Esophagus squamous epithelium (tissue), 5 donors: ENCODE measurements at places on chromosomes 16 and 17.

DNA sequence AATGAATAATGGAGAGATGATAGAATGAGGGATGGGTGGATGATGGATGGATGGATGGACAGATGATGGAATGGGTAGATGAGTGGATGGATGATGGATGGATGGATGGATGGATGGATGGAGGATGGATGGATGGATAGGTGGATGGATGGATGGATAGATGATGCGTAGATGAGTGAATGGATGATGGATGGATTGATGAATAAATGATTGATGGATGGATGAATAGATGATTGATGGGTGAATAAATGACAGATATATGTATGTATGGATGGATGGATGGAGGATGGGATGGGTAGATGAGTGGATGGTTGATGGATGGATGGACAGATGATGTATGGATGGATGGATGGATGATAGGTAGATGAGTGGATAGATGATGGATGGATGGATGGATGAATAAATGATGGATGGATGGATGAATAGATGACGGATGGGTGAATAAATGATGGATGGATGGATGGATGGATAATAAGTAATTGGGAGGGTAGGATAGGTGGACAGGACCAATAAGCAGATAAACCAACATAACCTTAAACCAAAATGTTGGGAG is 7.9 kb downstream of the TRPV3 start:
- DNase-seq, result no peak

DNA sequence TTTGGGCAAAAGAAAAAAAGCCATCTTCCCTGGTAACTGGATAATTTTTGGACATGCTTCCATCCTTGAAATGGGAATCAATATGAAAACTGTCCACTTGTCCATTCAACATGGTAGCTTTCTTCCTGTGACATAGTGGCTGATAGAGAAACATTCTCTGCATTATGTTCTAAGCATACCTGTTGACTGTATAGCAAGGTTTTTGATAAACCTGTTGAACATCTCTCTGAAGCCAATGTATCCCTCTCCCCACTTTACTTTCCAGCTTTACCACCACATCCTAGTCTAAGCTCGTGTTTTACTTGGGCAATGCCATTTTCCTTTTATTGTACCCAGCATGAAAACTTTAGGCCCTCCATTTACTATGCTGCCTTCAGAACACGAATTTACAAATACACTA is 630.1 kb downstream of the TOX3 start:
- no peak for DNase-seq

GRCh38 chr16:81401035-81401950 is 43.3 kb upstream of the CMIP start:
- DNase-seq, result no peak

- DNase-seq, result no peak
Measured at GRCh38 chr16:83343935-83344366, 463.8 kb upstream of the HSBP1 start.

DNA sequence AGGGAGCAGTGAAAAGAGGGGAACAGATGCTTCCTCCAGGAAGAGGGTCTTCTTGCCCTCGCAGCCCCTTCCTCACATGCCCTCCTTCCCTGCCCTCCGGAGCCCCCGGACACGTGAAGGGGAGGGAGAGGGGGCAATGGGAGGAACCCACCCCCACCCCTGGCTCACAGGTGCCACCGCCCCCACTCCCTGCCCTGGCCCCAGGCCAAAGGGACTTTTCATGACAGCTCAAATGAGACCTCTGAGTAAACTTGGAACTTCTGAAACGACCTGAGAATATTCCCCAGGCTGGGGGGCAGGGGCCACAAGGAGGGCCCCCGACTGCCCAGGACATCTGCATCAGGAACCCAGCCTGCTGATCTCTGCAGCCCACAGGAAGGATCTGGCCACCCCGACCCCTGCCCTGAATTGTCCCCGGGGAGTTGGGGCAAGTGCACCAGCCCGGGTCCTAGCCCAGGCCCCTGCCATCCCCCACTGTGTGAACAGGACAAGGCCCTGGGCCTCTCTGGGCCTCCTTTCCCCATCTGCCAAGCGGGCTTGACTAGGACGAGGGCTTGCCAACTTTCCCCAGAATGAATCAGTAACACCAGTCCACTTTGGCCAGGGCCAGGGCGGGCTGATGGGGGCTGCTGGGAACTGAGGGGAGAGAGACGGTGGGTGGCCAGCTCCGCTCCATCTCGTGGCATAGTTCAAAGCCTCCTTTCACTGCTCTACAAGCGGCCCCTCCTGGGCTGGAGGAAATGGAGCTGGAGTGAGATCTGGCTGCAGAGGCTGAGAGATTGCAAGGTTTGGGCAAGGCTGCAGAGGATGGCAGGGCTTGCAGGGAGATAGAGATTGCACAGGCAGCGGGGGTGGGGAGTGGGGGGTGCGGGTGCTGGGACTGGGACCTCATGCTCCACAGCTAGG is 3.8 kb downstream of the IL21R start:
- no peak for DNase-seq

GRCh38 chr17:28969706-28970393 is 18.5 kb upstream of the PHF12 start:
- no peak for DNase-seq

GRCh38 chr16:50274326-50275097 is 8.2 kb downstream of the ADCY7 start:
- no peak for DNase-seq

DNA sequence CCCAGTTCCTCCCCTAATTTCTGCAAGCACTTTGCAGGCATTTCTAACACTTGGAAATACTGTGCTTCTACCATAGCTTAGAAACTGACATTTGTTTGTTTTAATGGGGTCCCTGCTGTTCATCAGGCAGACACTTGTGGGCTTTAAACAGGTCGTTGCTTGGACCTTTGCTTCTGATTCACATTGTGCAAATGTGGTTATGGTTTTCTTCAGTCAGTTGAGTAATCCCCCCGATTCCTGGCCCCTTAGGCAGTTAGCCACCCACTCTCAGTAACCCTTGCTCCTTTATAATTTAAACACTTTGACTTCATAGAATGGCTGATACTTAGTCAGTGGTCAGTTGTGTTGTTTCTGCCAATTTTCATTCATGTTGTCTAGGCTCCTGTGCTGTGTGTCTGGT is 39.4 kb downstream of the SLC47A1 start:
- no peak for DNase-seq

DNA sequence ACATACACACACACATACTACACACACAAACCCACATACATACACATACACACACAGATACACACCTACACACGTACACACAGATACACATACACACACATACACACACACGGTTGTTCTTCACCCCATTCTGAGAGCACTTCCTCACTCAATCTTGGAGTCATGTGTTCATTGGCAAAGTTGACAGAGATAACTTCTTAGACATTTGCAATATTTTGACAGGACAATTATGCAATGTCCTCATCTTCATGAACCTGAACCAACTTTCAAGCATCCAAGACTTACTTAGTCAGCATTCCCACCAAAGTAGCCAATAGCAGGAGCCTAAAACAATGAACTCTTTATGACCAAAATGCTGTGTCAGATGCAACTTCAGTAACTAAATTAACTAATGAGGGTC is 77.1 kb upstream of the DNAH17 start:
- no peak for DNase-seq

DNA sequence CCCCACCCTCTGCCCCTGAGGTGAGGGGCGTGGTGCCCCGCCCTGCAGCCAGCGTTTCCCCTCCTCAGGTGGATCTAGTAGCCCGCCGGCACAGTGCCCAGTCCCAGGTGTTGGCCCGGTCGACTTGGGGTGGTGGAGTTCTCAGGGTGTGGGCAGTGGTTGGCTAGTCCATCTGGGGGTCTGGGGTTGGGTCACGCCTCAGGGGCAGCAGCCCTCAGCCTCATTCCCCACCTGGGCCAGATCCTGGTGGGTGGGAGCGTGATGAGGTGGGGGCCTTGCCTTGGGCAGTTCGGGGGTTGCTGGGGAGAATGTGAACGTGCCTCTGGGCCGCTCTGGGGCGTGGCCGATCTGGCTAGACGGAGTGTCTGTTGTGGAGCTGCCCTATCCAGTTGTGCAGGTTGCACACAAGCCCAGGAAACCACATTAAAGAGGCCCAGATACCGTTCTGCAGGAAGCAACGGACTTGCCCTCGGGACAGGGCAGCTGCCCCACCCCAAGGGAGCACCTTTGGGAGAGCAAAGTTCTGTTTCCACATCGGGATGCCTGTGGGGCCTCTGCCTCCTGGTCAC is 32.0 kb downstream of the GSE1 start:
- no peak for DNase-seq

DNA sequence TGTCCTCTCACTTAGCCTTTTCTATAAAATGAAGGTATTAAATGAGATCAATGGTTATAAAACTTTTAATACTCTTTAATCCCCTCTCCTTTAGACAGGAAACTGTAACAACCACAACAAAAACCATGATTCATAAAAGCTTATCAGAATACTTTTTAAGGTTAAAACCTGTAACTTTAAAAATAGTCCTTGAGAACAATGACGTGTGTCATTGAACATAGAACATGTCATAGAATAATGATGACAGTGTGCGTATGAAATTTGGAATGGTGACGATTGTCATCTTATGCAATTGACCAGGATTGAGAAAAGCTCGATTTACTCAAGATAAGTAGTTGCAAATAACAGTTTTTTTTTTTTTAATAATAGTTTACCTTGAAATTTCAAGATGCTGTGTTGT is 94.1 kb downstream of the PLCG2 start:
- no peak for DNase-seq

GRCh38 chr16:85845266-85845665 is 45.8 kb downstream of the COX4I1 start:
- DNase-seq, result no peak

DNA sequence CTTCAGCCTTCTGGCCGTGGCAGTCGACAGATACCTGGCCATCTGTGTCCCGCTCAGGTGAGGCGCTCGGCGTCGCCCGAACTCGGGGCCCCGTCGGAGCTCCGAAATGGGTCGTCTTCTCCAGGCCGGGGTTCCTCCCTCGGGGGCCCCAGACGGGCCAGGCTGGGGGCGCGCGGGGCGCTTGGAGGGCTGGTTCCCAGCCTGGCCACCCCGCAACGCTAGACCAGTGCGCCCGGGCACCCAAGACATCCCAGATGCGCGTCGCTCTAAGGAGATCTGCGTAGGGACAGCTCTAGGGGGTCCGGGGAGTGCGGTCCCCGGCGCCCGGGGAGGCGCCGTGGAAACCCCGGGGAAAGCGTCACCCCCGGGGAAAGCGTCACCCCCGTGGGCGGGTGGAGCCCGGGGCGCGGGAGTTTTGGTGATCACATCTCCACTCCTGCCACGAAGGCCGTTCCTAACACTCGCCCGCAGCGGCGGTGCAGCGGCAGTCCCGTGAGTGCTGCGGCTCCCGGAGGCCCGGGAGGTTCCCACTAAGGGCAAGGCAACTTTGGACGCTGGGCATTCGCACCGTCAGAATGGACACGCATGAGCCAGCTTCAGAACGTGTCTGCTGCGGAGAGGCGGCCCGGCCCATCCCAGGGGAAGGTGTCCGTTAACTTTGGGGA is 729 bp downstream of the ADORA2B start:
- no peak for DNase-seq

DNA sequence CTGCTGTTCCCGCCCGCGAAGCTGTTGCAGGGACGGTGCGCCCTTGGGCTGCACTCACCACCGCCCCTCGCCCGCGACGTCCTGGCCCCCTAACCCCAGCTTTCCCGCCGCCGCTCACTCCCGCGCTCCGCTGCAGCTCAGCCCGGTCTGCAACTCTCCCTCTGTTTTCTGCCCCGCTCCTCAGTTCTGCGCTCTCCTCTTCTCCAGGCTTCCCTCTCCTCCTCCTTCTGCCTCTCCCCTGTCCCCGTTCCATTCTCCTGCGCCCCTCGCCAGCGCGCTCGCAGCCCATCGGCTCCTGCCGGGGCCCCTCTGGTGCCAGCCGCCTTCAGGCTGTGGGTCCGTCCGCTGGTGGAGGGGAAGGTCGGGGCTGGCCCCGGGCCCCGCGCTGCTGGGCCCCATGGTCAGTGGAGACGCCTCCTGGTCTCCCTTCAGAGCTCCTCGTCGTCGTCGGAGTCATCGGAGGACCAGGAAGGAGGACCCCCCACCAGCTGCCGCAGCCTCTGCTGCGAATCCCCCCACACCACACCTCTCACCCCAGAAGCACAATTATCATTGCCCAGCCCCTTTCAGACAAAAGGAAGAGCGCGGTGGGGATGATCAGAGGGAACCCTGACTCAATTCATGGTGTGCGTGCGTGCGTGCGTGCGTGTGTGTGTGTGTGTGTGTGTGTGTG is 223.2 kb upstream of the FOXF1 start:
- no peak for DNase-seq

DNA sequence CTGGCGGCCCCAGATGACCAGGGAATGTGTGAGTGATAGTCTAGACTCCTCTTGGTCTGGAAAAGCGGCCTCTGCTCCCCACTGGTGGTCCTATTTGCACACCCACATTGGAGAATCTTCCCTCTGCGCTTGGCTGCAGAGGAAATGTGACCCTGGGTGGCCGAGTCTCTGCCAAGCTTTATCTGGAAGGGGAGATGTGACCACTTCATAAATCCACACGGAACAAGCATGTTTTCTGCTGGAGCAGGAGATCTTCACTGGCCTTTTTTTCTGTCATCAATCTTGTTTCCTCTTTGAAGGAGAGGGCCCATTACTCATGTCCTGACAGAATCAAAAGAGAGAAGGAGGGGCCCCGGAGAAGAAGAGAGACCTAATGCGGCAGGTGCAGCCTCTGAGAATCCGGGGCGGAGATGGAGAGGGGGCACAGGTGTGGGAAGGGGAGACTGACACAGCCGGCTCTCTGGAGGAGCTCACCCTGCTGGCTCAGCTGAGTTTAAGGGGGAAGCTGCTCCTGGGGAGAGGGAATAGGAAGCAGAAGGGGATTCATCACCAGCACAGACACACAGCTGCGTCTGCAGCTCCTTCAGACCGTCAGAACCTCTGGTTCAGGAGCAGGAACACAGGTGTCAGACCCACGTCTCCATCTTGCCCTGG is 116.3 kb downstream of the SOX9 start:
- no peak for DNase-seq

- DNase-seq, result no peak
Measured at GRCh38 chr16:75552951-75553350, 3.1 kb downstream of the TMEM231 start.

DNA sequence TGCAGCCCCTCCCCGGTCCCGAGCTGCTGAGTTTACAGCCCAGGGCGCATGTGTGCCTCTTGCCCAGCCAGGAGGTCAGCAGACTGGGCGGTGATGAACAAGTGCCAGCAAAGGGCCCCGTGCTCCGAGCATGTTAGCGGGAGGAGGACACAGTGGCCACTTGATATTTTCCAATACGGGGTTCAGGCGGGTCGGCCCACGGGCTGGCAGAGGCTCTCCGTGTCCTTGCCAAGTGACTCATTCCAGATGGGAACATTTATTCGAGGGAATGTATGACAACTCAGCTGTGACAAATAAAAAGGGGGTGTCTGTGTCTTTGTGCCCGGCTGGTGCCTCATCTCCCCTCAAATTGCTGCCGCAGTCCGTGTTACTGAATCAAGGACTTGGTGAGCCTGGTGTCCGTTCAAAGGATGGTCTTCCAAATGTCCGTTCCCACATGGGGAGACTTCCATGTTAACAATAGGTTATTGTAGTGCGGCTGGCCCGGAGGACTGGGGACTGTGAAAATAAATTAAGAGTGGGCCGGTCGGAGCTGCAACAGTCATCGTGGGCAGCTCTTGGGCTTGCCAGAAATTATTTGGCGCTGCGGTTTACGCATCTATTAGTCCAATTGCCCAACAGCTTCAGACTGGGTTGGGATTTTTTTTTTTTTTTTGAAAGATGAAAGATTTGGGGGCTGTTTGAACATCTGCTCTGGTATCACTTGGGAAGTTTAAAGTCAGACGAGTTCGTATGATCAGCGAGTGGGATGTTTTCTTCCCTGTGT is 174.0 kb upstream of the CIBAR2 start:
- DNase-seq, result no peak
